ENCODE measurements at places on chromosomes 13 and 19.

DNA sequence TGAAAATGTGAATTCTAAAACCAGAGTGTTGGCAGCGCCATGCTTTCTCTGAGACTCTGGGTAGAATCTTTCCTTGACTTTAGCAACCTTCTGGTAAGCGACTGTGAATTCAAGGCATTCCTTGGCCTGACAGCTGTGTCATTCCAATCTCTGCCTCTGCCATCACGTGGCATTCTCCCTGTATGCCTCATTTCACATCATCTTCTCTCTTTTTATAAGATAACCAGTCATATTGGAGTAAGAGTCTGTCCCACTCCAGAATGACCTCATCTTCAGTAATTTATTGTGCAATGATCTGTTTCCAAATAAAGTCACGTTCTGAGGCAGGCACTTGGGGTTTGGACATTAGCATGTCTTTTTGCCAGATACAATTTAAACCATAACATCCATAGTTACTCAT is 103.4 kb upstream of the POSTN start:
- peak; percentile 58 for DNase-seq

GRCh38 chr19:44748426-44749254 is at the start of gene BCL3:
Gene BCL3 (plus strand): TSS chr19:44748708. CDS start chr19:44748791, 83 bp downstream.
- DNase-seq: no peak

- no peak for DNase-seq
Measured at GRCh38 chr13:76683168-76683567, 203.0 kb downstream of the KCTD12 start.

DNA sequence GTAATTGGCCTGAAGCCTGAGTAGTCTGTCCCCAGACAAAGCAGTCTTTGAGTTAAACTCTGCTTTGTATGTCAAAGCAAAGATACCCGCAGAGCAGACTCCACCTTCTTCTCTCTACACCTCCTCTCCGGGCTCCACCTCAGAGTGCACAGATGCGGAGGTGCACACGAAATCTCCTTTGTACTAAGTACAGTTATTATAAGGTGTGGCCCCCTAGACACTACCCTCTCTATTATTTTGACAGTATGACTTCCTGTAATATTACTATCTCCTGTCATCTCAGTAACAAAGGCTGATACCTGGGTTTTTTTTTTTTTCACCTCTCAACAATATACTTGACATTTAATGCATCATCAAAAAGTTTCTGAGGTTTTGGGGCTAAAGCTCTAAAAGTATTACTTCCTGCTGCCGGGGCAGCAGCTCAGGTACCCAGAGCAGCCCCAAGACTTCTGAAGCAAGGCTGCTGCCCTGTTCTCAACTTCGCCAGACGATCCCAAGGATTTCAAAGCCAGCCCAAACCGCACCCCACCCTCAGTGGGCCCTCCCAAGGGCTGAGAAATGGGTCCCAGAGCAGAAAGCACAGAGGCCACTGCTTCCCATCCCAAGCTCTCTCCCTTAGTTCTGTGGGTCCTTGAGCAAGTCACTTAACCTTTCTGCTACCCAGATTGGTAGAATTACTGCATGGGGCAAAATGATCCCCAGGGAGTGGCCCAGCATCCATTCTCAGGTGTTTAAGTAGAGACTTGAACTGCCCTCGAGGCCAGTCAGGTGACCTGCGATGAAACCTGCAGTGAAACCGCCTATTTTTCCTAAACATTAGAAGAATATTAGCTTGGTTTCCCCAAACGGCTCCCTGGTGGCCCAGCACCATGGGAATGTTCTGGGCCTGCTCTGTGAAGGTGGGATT is 180.6 kb downstream of the FOXO1 start:
- DNase-seq: no peak

GRCh38 chr13:26411206-26411605 is 146.3 kb upstream of the WASF3 start:
- no peak for DNase-seq

DNA sequence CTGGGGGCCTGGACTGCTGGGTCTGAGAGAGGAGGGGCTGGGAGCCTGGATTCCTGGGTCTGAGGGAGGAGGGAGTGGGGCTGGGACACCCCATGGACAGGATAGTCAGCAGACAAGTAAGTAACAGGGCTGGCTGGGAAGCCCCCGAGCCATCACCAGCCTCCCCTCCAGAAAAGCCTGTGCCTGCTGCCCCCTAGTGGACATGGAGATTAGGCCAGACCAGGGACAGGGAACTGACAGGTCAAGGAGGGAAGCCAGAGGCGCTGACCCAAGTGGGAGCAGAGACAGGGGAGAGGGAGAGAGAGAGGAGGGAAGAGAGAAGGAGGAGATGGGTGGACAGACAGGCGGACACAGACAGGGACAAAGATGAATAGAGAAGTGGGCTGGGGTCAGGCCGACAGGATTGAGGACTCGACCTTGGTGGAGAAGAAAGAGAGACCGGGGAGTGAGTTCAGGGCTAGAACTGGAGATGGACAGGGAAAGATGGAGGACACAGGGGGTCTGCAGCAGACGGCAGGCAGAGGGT is 6.7 kb upstream of the ERFL start:
- DNase-seq: peak; percentile 90

- no peak for DNase-seq
Measured at GRCh38 chr19:41987141-41987860, 6.7 kb downstream of the ATP1A3 start.

GRCh38 chr13:77532983-77533382 is 2.5 kb upstream of the SCEL start:
- no peak for DNase-seq

- DNase-seq: peak; percentile 78
Measured at GRCh38 chr13:113802090-113802531, 43.1 kb downstream of the TMEM255B start.

GRCh38 chr19:14412324-14412995 is 6.7 kb downstream of the DDX39A start:
- no peak for DNase-seq

GRCh38 chr13:99464441-99464949 is 36.8 kb upstream of the TM9SF2 start:
- DNase-seq: peak; percentile 54

GRCh38 chr13:79581870-79582315 is 100.9 kb downstream of the NDFIP2 start:
- peak; percentile 23 for DNase-seq

GRCh38 chr13:39013462-39013861 is 22.8 kb upstream of the STOML3 start:
- DNase-seq: no peak

- no peak for DNase-seq
Measured at GRCh38 chr19:42831221-42832019, 48.1 kb downstream of the PSG1 start.

DNA sequence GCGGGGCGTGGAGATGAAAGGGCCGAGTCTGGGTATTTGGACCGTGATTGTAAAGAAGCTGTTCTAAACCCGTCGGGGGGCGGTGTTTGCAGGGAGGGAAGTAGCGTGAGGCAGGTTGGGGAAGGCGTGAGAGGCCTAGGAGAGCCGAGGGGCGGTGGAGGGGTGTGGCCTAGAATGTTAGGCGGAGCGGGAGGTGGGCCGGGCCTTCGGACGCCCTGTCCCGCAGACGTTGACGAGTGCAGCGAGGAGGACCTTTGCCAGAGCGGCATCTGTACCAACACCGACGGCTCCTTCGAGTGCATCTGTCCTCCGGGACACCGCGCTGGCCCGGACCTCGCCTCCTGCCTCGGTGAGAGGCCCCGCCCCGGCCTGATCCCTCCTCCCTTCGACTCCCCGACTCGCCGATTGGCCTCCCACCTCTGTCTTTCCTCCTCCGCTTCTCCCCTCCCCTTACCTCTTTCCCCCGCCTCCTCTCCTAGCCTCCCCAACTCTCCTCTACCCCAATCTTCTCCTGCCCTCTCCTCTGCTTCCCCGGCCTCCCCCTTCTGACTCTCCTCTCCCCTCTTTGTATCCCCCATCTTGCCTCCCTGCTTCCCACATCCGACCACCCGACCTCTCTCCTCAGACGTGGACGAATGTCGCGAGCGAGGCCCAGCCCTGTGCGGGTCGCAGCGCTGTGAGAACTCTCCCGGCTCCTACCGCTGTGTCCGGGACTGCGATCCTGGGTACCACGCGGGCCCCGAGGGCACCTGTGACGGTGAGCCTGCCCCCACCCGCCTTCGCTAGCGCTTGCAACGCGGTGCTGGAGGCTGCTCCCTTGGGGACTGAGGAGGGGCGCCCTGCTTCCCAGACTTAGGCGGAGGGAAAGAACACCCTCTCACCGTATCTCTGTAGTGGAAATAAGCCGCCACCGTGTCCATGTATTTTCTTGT is 12.8 kb downstream of the LTBP4 start:
- DNase-seq: peak; percentile 88

- no peak for DNase-seq
Measured at GRCh38 chr13:42567906-42568305, 6.0 kb upstream of the TNFSF11 start.

DNA sequence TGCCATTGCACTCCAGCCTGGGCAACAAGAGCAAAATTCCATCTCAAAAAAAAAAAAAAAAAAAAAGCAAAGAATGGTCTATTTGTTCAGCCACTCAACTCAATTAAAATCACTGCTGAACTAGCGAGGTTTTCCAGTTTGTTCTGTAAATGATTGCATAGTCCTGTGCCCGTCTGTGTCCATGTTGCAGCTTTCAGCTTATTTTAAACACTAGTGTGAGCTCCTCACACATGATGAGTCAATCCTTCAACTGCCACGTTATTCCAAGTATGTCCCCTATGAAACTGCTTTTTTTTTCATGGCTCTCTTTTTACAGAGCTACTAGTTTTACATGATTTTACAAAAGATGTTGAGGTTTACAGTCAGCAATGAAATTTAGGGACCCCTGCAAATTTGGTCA is 12.2 kb downstream of the SUGP2 start:
- no peak for DNase-seq

- DNase-seq: peak; percentile 37
Measured at GRCh38 chr19:42316223-42317211, 3.4 kb downstream of the TMEM145 start.

DNA sequence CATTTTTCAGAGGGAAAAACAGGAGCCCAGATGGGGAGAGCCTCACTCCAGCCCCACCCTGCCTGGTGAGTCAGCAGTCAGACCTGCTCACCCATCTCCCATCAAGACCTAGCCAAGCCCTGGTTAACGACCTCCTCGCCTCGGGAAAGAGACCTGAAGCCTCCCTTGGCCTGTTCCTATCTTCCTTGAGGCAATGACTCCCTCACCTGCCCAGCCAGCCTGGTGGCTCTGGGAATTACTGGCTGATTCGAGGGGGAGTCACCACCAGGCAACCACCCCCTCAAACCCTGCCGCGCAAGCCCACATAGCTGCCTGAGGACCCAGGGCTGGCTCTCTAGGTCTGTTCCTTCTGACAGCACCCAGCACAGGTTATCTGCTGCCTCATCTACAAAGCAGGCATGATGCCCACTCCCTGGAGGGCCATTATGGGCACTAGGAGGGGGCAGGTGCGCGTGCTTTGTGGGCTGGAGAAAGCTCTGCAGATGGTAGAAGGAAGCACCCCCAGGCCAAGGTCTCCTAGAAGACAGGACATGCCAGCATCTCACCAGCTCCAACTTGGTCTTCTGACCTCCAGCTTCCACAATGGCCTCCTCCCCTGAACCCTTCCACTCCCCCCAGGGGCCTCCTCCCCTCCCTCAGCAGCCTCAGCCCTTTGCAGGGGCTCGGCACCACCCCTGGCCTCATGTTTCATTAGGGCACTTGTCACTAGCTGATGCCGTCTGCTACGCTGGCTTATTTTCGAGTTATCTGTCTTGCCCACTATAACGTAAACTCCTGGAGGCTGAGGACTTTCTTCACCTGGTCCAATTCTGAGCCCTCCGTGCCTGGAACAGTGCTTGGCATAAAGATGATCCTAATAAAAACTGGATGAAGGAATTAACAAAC is 10.4 kb downstream of the DEDD2 start:
- DNase-seq: no peak

DNA sequence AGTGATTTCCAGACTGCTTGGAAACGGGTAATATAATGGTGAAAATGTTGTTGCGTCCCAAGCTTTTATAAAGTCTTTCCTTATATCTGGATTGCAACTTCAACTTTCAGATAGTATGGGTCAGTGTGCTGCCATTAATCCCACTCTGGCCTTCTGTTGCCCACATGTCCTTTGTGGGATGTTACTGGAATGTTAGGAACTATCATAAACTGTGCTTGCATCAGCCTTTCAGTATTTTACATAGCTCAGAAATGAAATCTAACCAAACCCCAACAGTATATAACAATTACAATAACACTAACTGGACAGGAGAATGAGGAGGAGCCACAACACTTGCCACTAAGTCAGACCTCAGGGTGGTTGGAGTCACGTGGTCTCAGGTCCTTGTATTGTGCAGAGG is 78.9 kb downstream of the LNX2 start:
- DNase-seq: no peak

DNA sequence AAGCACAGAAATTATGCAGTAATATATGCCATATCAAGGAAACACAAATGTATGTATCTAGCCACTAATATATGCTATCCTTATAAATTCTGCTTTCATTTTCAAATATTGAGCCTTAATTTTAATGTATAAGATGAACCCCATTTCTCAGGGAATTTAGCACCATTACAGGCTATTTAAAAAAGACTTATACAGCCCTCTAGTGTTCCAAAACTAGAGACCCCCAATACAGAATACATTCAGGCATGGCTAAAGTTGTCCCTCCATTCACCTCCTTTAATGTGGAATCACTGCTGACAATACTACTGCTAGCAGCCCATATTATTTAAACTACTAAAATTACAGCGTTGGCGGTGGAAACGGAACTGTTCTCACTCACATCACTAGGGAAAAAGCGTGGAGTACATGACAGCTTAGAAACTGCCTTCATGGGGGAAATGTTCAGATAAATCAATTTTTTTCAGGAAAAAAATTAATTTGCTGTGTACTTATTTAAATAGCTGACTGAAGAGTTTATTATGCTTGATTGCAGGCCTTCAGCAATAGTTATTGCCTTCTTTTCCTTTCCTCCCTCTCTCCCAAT is 541.0 kb downstream of the PCDH9 start:
- DNase-seq: peak; percentile 43

- DNase-seq: no peak
Measured at GRCh38 chr19:13044231-13044836, 49.1 kb downstream of the NFIX start.

GRCh38 chr19:15178629-15179308 is 22.0 kb downstream of the NOTCH3 start:
- DNase-seq: no peak

GRCh38 chr13:94612050-94612449 is 10.4 kb downstream of the GPR180 start:
- no peak for DNase-seq

GRCh38 chr13:106112191-106112590 is 423.3 kb downstream of the EFNB2 start:
- no peak for DNase-seq

DNA sequence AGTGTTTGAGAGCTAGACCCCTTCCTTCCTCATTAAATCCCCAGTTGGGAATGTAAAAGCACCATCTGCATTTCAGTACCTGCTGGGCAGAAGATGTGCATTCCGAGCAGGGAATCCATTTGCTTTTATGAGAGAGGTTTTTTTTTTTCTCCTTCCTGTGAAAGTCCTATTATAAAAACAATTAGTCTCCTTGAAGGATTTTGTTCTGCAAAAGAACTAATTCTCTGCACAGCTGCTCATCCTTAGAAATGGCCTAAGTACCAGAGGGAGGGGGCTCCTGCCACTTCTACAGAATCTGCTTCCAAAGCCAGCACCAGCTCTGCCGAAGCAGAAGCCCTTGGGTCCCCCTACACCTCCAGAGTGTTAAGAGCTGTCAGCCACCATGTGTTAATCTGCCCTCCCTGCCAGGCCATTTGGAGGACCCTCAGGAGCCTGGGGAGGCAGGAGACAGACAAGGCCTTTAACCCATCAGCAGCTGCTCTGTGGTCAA is 36.4 kb upstream of the SERPINE3 start:
- DNase-seq: peak; percentile 59

All from eye (tissue), 1 donor.